ENCODE measurements at places on chromosomes 12 and 14.

- no peak overlapping the region for H3K27ac ChIP-seq
- peaks cover 2% of the 10 kb centered on the region for H3K36me3 ChIP-seq
- H3K4me3 ChIP-seq, result no peak overlapping the region
- no peak for DNase-seq
- H3K27me3 ChIP-seq, result peaks cover 10% of the 10 kb centered on the region
Measured at GRCh38 chr12:26318661-26319068, 123.3 kb downstream of the SSPN start.

- peak overlapping the region; percentile 89 for H3K4me3 ChIP-seq
- H3K4me1 ChIP-seq, result peaks cover 39% of the 10 kb centered on the region
- H3K27me3 ChIP-seq, result no peaks in the 10 kb centered on the region
- peaks cover 2% of the 10 kb centered on the region for H3K36me3 ChIP-seq
- DNase-seq, result peak; percentile 2
- H3K27ac ChIP-seq, result peak overlapping the region; percentile 85
Measured at GRCh38 chr12:101696251-101697196, 916 bp upstream of the CHPT1 start.

- peaks cover 3% of the 10 kb centered on the region for H3K36me3 ChIP-seq
- DNase-seq, result no peak
- H3K4me1 ChIP-seq, result peaks cover 16% of the 10 kb centered on the region
- no peaks in the 10 kb centered on the region for H3K27me3 ChIP-seq
Measured at GRCh38 chr14:64266239-64266638, 27.9 kb downstream of the ESR2 start.

DNA sequence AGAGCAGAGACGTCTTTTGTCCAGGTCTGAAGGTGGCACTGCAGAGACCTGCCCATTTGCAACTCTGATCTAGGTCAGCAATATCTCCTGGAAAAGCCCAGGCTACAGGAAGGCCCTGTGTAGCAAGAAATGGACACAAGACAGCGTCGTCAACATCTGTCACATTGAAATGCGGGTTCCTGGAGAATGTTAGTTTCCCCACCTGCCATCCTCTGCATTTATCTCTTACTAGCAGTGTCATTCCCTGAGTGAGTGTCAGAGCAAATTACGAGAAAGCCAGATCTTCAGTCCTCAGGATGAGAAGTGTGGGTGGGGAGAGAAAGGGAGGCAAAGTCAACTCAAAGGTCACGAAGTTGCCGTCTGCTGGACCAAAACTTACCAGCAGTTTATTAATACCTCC is 27.4 kb upstream of the FLVCR2 start:
- DNase-seq, result no peak
- no peak overlapping the region for H3K27ac ChIP-seq
- no peaks in the 10 kb centered on the region for H3K27me3 ChIP-seq
- no peak overlapping the region for H3K4me3 ChIP-seq
- peaks cover 8% of the 10 kb centered on the region for H3K36me3 ChIP-seq
- peaks cover 7% of the 10 kb centered on the region for H3K4me1 ChIP-seq

DNA sequence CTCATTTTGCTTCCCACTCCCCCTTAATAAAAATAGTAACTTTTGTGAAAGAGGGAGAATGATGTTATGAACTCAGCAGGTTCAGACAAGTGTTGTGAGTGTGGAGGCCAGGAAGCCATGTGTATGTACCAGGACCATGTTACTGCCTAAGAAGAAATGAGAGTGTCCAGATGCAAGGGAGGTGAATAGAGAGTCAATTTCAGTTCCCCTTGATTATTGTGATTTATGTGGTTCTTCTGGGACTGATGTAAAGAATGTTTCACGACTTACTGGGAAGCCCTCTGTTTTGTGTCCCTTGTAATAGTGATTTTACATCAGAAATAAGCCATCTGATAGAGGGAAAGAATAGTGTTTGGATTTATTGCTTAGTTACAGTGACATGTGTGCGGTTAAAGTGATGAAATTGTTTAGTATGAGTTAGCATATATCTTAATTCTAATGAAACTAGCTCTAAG is 32.5 kb downstream of the FBXO34 start:
- peak overlapping the region; percentile 7 for H3K27ac ChIP-seq
- DNase-seq, result no peak
- no peak overlapping the region for H3K4me3 ChIP-seq
- peaks cover 31% of the 10 kb centered on the region for H3K4me1 ChIP-seq
- H3K36me3 ChIP-seq, result peaks cover 19% of the 10 kb centered on the region

DNA sequence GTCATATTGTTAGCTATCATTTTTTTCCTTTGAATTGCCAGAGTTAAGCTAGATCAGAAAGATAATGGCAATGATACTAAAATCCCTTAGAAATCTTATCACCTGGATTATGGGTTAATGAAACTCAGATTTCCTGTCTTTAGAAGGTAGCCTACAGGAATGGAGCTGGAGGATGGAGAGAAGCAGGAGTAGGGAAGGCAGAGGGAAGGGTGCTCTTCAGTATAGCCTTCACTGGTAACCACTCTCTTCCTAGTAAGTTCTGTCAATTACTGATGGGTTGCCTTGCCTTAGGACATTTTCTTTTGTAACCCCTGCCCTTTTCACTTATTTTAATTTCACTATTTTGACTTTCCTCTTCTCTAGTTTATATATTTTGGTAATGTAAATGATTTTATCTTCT is 27.8 kb upstream of the ABCD2 start:
- no peak overlapping the region for H3K27ac ChIP-seq
- no peaks in the 10 kb centered on the region for H3K36me3 ChIP-seq
- peaks cover 24% of the 10 kb centered on the region for H3K4me1 ChIP-seq
- H3K27me3 ChIP-seq, result no peaks in the 10 kb centered on the region
- no peak for DNase-seq
- no peak overlapping the region for H3K4me3 ChIP-seq

- no peaks in the 10 kb centered on the region for H3K27me3 ChIP-seq
- peak; percentile 50 for DNase-seq
- peaks cover 35% of the 10 kb centered on the region for H3K36me3 ChIP-seq
- peak overlapping the region; percentile 92 for H3K27ac ChIP-seq
- no peak overlapping the region for H3K4me3 ChIP-seq
Measured at GRCh38 chr14:89445273-89445973, 28.4 kb upstream of the FOXN3 start.
